ENCODE measurements at places on chromosomes 16 and 17.
A peak's percentile ranks its signal among the peaks of the same experiment; 100 is the strongest.

DNA sequence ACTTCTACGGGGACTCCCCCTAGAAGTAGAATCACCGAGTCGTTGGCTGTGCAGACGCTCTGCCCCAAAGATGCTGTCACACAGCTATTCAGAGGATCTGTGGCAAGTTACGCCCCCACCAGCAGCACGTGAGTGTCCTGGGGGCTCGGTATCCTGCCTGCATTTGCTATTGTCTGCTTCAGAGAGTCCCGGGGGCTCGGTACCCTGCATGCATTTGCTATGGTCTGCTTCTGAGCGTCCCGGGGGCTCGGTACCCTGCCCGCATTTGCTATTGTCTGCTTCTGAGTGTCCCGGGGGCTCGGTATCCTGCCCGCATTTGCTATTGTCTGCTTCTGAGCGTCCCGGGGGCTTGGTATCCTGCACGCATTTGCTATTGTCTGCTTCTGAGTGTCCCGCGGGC is 23.8 kb upstream of the ZNF469 start:
- DNase-seq: no peak

DNA sequence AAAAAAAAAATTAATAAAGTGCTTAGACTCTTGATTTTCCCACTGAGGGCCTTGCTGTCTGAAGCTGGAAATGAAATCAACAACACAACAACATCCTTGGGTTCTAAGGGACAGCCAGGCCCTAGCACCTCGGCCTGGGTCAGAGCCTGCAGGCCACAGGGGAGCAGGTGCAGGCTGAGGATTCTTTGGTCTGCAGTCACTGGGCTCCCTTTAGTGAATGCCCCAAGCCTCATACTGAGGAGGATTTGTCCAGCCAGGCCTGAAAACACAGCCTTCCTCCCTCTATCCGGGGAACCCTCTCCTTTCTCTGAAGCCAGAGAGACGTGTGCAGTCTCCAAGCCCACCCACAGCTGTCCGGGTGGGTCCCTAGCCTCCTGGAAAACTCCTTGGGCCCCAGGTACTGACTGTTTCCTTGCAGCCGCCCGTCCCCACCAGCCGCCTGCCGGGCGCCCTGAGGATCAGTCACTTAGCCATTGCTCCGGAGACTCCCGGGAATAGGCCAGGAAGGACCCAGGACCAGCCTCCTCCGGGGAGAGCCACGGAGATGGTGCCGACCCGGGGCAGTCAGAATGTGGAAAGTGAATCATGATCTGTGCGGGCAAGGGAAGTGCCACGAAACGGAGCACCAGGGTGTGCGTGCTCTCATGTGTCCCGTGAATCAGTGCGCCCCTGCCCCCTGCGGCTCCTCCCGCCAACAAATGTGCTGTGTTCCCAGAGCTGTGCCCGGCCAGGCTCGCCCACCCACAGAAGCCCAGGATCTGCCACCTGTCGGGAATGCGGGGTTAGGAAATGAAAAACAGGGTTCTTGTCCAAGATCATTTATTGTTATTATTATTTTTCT is 91.0 kb downstream of the RTN4RL1 start:
- no peak for DNase-seq

- DNase-seq: peak; percentile 49
Observed at GRCh38 chr17:82648742-82649331, 593 bp upstream of the WDR45B start.

GRCh38 chr17:57554826-57555635 is 190.1 kb downstream of the CCDC182 start:
- DNase-seq: no peak

GRCh38 chr17:67500261-67500660 is 123.2 kb downstream of the PITPNC1 start:
- DNase-seq: no peak
